ENCODE measurements at places on chromosomes 7 and 10. TPM values are rescaled to one million over a fixed set of nuclear protein-coding genes. Genes with fewer than 3 reads are reported as not detected.
A peak's percentile ranks its signal among the peaks of the same experiment; 100 is the strongest.

Gene LRIT1
- not detected for total RNA-seq

Gene PRKG1
- total RNA-seq = 6.3 TPM

Gene SDK1
- 4.8 TPM for total RNA-seq

Gene HOXA9
- 69.0 TPM for total RNA-seq

Gene SEMA3C
- total RNA-seq = 28.0 TPM

DNA sequence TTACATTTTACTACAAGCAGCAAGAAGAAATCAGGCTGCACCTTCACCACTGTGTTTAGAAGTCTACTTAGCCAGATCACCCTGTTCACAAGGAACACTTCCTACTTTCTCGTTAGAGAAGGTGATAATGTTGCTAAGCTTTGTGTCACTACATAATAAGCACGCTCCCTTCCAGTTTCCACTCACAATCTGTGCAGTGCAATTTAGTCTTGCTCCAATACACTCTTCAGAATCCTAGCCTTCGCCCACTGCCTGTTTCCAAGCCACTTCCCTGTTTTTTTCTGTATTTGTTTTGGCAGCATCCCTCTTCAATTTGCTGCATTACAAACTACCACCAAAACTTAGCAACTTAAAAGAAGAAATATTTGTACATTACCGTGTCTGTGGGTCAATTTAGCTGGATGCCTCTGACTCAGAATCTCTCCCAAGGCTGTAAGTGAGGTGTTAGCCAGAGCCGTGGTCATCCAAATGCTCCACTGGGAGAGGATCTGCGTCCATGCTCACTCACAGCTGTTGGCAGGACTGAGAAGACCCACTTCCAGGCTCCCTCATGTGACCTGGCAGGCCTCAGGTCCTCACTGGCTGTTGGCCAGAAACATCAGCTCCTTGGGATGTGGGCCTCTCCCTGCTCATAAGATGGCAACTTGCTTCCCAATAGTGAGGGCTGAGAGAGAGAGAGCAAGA is 110.4 kb downstream of the PON1 start:
- no peak for DNase-seq

- DNase-seq = peak; percentile 86
Measured at GRCh38 chr10:62582804-62583208, 208.6 kb downstream of the ZNF365 start.

DNA sequence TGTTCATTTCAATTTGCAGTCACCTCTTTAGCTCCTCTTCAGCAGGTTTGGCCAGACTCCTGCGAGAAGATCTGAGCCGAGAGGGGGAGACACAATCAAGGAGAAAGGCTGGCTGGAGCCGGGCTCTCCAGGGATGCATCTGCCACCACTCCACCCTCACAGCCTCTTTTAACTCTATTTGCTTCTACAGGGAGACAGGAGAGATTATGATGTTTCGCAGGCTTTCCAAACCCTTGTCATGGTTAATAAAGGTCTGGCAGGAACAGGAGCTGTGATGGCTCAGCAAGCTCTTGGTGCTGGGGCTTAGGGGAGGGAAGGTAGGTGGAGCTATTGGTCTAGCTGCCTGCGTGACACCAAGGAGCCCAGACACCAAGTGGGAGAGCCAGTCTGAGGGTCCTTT is 448.1 kb upstream of the PODXL start:
- no peak for DNase-seq

DNA sequence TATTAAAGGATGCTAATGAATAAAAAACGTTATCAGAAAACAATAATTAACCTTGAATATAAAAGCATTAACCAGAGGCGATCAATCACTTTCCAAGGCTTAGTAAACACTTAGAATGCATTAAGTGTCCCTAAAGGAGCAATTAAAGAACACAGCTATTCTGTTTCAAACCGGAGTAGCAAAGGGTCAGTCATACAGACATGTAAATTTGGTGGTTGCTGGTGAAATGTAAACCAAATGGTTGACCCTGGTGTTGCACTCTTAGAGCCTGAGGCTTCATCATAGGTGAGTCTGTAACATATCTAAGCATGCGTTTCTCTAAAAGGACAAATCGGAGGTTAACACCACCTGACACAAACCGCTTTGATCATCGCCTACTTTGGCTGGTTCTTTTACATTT is 1280.1 kb downstream of the TYW1 start:
- no peak for DNase-seq

DNA sequence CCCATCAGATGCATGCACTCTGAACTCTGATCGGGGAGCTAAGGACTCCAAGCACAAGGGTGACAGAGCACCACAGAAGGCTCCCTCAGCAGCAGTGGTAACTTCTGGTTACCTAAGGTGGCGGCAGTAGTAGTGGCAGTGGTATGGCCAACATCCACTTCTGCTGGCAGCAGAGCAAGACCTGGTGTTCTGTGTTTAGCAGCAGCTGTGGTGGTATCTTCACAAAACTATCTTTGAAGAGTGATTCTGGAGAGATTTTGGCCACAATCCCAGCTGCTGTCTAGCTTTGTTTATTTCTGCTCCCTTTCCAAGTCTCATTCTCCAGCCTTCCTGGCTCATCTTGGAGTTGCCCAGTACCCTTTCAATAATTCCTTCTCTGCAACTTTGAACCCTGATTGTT is 102.4 kb upstream of the LRGUK start:
- DNase-seq = no peak

DNA sequence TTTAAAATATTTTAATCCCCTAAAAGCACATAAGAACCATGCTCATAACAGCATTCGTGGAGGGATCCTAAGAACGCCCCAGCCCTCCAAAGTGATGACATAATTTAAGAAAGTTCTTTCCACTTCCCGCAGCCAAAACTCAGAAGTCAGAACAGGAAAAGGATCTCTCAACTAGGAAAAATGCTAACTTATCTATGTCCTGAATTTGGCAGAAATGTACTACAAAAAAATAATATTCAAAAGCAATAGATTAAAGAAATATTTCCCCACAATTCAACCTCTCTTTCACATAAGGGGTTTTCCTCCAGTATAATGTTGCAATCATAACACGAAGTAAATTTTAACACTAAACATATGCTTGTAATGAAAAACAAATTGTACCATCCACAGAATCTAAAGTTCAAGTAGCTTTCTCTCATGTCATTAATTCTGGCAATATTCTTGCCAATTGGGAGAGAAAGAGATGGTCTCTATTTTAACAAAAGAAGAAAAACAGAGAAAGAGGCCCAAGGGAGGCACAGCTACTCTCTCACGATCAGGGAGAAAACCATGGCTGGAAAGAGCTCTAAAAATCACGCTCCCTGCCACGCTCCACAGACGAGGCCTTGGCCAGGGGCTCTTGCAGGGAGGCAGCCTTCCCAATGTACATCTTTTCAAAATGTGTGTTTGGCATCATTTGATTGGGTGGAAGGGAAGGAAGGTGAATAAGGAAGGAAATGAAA is 22.9 kb downstream of the ASB13 start:
- DNase-seq = no peak

DNA sequence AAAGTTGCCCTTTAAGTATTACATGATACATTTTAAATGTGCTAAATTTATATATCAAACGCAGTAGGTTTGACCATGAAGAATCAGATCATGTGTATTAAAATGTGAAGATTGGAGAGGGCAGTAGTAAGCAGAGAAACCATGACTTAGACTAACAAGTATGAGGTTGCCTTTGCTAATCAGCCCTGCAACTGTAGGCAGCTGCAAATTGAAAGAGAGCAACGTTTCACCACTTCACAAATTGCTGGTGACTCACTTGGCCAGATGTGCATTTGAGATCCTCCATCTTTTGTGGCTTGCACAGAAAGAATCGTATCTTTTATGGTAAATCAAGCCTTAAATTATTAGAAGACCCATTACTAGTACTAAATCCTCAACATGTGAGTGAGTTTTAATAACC is 10.1 kb upstream of the SEMA3A start:
- DNase-seq = no peak

- DNase-seq = no peak
Measured at GRCh38 chr10:81306971-81307782, 567.8 kb upstream of the NRG3 start.

GRCh38 chr10:122849090-122849489 is 3.4 kb upstream of the CUZD1 start:
- DNase-seq = no peak

DNA sequence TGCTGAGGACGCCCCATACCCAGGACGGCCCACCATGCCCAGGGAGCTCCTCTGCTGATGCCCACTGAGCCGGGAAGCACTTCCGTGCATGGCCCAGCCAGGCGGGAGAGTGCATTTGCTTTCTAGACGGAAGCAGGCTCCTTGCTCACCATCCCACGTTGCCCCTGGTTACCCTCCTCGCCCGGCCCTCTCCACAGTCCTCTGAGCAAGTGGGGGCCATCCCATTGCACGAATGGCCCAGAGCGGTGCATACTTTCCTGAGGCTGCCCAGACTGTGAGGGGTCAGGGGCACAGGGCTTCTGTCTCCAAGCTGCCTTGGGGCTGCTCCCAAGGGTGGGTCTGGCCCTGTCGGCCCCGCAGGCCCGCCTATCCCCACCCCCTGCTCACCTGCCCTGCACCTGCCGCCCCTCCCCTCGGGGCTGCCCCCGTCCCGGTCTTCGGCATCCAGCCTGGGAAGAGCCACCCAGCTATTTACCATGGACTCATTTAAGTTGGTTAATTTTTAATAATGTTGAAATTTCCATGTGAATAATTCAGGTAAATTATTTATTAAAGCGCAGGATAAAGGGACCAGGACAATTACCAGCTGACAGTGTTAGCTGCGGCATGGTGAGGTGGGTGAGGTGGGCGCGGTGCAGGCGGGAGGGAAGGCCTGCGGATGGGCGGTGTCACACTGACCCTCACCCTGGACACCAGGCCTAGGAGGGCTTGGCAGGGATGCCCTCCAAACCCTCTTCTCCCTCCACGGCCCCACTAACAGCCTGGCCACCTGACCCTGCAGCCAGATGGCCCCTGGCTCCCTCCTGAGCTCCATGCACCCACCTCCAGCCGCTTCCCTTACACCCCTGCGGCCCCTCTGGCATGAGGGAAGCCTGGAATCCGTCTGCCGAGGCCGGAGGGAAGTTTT is 104.4 kb downstream of the MICALL2 start:
- DNase-seq = no peak

All from PC-3 (cell line).